Fibroblast of skin of abdomen (primary cell): ENCODE measurements at places on chromosomes 1 and 21.

DNA sequence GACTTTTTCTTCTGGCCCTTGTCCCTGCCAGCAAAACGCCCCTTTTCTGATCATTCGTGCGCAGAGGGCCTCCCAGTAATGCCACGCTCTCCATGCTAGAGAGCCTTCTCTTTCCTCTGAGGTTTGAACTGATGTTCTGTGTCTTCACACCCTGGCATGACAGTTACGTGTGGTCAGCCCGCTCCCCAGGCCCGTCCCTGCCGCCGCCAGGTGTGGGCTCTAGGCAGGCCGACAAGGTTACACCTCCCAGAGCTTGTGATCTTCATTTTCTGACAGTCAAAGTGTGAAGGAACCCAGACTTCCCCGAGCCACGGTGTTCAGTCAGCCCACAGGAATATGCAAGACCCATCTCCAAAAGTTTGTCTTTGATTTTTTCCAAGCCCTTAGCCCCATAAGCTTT lies 265.6 kb downstream of the TM2D1 start:
- no peak for DNase-seq

DNA sequence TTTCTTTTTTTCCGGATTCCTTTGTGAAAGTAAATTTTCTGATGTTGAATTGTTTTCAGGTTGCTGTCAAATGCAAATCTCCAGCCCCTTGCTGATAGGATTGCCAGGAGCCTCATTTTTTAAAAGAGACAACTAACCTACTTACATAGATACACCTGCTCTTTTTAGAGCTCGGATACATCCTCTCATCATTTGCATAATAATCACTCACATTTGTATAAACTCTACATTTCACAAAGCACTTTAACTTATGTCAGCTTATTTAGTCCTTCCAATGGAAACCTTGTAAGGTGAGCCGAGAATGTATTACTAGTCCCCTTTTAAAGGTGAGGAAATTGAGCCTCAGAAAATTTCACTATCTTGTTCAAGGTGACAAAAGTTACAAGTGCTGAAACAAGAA lies 84.8 kb downstream of the KCTD3 start:
- no peak for DNase-seq

GRCh38 chr21:17532292-17532691 lies 19.4 kb downstream of the CXADR start:
- no peak for DNase-seq

- peak; percentile 96 for DNase-seq
Observed at GRCh38 chr1:153880962-153881361, 41.8 kb downstream of the GATAD2B start.

DNA sequence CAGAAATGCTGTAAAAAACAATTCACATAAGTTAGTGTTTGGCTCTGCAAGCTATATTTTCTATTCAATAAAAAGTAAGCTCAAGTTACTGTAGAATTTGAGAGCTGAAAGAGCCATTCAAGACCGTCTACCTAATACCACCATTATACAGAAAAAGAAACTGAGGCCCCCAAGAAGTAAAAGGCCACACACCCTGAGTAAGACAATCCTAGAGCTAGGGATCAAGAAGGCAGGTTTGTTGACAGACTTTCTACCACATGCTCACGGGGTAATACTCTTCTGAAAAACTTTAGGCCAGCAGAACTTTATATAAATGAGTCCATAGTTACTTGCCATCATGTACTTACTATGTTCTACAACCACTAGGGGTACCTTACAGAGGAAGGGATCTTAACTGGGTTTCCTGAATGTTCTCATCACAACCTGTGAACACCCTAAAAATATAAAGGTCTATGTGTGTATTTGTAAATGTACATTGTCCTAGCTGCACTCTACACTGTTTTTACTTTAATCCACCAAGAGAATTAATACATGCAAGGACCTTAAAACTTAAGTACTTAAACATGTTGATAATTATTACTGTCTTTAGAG lies 2.7 kb downstream of the PSMG1 start:
- DNase-seq: no peak

- DNase-seq: no peak
Observed at GRCh38 chr1:4976859-4977440, 322.5 kb downstream of the AJAP1 start.

GRCh38 chr1:16187748-16188401 lies 24.6 kb downstream of the ARHGEF19 start:
- peak; percentile 68 for DNase-seq

- no peak for DNase-seq
Observed at GRCh38 chr1:224640018-224640417, 23.9 kb downstream of the CNIH3 start.

- DNase-seq: no peak
Observed at GRCh38 chr1:35598895-35599294, 25.8 kb downstream of the TFAP2E start.

DNA sequence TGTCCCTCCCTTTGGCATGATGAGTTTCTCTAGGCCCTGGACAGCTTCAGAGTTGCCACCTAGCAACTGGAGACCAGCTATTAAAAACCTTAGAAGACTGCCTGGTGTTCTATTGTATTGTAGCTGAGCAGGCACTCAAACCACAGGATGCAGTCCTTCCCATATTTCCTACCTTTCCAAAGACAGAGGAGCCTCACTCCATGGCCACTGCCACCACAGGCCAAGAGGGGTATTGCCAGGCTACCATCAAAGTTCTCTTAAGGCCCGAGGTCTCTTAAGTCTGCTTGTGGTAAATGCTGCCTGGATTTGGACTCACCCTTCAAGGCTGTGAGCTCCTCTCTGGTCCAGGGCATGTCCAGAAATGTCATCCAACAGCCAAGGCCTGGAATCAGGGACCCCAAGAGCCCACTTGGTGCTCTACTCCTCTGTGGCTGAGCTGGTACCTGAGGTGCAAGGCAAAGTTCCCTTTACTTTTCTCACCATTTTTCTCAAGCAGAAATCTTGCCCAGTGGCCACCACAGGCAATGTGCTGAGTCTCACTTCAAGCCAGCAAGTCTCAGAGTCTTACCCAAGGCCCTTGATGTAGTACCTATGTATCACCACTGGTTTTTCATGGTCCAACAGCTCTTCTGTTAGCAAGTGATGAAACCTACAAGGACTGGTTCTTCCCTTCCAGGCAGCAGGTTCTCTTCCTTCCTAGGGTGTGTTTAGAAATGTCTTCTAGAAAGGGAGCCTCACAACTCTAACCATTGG lies 269.4 kb downstream of the AMY1C start:
- no peak for DNase-seq

GRCh38 chr1:69269491-69269890 lies 298.2 kb upstream of the LRRC7 start:
- DNase-seq: no peak

- DNase-seq: no peak
Observed at GRCh38 chr1:113811156-113811887, 954 bp downstream of the RSBN1 start.

GRCh38 chr1:207645635-207646081 lies 725 bp downstream of the CR1L start:
- DNase-seq: no peak

- DNase-seq: peak; percentile 75
Observed at GRCh38 chr1:60118085-60118484, 44.5 kb upstream of the C1orf87 start.

DNA sequence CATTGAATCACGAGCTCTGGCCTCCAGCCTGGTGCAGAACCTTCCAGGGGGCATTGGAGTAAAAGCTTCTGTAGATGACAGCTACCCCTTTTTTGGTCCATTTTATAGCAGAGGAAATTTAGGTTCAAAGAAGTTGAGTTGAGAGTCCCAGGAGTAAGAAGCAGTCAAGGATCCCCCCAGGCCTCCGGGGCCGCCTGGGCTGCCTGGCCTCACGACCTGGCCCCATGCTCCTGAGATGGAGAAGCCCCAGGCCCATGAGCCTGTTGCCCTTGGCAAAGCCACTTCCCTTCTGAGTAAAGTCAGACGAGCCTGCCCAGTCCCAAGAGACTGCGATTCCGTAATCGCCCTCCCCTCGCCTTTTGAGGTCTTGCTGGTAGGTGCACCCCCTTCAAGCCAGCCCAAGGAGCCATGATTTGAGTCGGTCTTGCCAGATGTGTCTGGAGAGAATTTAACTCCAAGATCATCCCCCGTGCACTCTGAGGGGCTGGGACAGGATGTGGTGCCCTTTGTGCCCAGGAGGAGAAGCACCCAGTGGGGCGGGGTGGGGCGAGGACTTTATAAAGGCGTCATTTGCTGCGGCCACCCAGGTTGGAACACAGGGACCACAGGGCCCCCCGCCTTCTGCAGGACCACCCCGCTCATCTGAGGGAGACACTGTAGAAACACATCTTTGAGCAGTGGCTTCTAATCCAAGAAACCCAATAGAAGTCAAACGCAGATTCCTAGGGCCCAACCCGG lies 30.1 kb downstream of the PDE9A start:
- DNase-seq: no peak

DNA sequence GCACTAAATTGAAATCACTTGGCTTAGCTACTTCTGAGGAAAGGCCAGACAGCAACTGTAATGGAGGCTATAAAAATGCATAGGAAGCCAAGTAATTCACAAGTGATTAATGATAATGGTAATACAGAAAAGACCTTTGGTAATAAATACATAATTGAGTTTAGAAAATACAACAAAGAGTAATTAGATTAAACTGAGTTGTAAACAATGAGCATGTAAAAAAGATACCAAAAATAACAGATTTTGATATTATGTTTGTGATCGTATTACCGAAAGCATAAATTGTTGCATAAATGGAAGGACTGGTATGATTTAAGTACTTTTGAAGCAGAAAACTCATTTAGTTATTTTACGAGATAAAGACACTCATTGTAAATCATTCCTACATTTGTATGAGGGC lies 556.7 kb upstream of the TMPRSS15 start:
- no peak for DNase-seq

DNA sequence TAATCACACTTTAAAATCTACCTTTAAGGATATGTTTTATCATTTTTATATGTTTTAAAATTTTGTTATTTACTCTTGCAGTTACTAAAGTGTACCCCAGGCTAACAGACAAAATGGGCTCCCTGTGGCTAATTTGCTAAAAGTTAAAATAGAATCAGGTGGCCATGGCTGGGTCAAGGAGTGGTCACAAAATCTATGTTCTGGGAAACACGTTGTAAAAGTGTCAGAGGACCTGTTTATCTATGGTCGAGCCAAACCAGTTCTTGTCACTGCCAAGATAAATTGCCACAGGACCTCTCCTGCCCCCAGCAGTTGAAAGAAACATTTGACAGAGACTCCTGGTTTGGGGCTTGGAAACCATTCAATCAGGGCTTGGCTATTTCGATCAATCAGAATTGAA lies 21.2 kb upstream of the TTLL7 start:
- no peak for DNase-seq

- no peak for DNase-seq
Observed at GRCh38 chr1:45038661-45039364, 26.8 kb downstream of the UROD start.

DNA sequence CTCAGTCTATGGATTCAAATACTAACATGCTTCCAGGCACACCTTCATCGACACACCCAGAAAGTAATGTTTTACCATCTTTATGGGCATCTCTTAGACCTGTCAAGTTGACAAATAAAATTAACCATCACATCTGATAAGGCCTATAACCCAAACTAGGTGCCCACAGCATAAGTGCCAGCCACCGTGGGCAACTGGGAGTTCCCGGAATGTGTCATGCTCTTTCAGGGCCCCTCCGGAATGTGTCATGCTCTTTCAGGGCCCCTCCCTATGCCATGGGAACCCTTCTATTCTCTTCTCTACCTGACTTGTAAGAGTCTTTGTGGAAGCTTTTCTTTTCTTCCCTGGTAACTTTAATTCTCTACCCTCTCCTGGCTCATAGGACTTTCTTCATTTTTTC lies 26.6 kb downstream of the KRTAP24-1 start:
- DNase-seq: no peak

- DNase-seq: peak; percentile 39
Observed at GRCh38 chr1:224894915-224895314, 34.6 kb upstream of the DNAH14 start.

- no peak for DNase-seq
Observed at GRCh38 chr1:185156288-185156853, 382 bp downstream of the TRMT1L start.

- DNase-seq: no peak
Observed at GRCh38 chr1:118504221-118504644, 319.2 kb upstream of the SPAG17 start.

DNA sequence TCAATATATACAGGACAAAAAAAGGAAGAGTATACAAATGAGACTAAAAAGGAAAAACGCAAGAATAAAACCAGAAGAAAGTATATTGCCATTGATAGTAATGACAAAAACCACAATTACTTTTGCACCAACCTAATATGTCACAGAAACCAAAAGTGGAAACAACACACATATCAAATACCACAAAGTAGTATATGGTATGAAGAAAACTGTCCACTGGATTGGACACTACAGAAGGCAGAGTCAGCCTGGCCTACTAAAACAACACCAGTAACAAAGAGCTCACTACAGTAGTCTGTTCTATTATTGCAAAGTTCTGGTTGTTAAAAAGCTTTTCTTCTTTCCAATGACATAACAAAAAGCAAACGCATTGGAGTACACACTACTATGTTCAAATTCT lies 17.7 kb downstream of the TESK2 start:
- DNase-seq: no peak

DNA sequence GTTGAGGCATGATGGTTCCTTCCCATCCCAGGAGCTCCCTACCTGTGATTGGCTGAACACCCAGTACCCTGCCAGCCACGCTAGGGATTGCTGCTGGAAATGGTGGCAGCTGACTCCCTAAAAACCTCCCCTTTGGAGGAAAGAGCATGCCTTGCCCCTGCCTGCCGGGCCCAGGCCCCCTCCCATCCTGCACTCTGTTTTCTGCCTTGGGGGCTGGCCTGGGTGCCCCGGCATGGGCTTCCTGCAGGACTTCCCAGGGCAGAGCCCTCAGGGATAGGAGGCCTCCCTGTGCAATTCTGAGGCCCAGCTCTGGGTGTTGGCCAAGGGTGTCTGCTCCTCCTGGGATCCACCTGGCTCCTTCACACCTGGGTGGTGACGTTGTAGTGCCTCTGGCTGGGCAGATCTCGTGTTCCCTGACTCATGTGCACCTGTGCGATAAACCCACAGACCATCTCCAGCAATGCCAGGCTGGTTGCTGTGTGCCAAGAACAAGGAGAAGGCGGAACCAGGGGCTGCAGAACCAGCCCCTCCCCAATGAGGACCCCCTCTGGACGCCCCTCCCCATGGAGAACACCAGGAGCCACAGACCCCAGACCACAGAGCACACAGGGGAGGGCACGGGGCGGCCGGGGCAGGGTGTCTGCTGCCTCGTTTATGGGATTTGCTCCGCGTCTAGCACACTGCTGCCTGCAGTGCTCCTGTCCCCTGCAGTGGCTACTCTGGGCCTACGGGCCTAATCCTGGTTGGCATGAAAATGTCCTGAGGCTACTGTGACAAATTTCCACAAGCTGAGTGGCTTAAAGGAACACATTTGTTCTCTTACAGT lies 13.6 kb downstream of the CSTB start:
- DNase-seq: no peak

DNA sequence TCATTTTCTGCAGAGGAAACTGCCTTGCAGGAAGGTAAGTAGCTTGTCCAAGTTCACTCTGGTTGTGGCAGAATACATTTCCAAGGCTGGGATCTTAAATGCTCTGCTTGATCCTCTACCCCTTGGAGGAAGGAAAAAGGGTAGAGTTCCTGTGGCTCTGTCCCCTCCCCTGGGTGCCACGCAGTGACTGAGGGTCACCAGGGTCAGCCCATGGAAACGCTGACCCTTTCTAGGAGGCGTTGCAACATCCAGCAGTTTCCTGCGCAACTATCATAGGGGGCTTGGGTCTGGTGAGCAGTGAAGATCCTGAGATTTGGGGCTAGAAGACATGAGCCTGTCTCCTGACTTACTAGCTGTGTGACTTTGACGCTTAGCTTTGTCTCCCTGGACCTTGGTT lies 29.4 kb upstream of the EPS8L3 start:
- no peak for DNase-seq

- no peak for DNase-seq
Observed at GRCh38 chr1:10681296-10682107, 114.9 kb downstream of the CASZ1 start.
